Heart left ventricle (tissue), 16 donors: ENCODE measurements at places on chromosomes 12 and 14. TPM values are rescaled to one million over a fixed set of nuclear protein-coding genes. Genes with fewer than 3 reads are reported as not detected.

The EML5 gene
- 0.44 TPM for total RNA-seq

The ANO4 gene
- total RNA-seq, result not detected

GRCh38 chr12:90280564-90281058 lies 572.0 kb upstream of the ATP2B1 start:
- H3K36me3 ChIP-seq, result no peaks in the 10 kb centered on the region
- H3K27ac ChIP-seq, result no peak overlapping the region
- H3K4me3 ChIP-seq, result no peak overlapping the region
- no peaks in the 10 kb centered on the region for H3K4me1 ChIP-seq

The DEGS2 gene
- 0.48 TPM for total RNA-seq

DNA sequence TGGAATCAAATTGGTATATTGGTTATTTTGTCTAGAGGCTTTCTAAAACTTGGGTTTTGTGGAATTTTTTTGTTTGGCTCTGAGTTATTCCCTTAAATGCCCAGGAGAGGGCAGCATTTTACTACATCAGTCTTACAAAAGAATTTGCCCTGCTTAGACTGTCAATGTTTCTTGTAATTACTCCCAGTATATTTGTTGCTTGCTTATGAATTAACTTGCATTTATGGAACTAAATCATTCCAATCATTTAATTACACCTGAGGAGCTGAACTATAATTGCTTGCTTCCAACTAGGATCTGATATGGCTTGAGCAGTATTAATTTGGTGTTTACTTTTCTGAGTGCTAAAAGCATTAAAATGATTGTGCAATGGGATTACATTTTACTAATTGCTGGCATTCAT lies 48.7 kb downstream of the MIPOL1 start:
- no peak overlapping the region for H3K4me3 ChIP-seq
- H3K27me3 ChIP-seq, result no peaks in the 10 kb centered on the region

The CTSG gene
- total RNA-seq, result 1.2 TPM

The PLCZ1 gene
- not detected for total RNA-seq

GRCh38 chr14:72924337-72924736 lies 1.9 kb upstream of the DCAF4 start:
- H3K27me3 ChIP-seq, result no peaks in the 10 kb centered on the region
- H3K36me3 ChIP-seq, result no peaks in the 10 kb centered on the region
- no peak overlapping the region for H3K27ac ChIP-seq
- peaks cover 18% of the 10 kb centered on the region for H3K4me1 ChIP-seq

DNA sequence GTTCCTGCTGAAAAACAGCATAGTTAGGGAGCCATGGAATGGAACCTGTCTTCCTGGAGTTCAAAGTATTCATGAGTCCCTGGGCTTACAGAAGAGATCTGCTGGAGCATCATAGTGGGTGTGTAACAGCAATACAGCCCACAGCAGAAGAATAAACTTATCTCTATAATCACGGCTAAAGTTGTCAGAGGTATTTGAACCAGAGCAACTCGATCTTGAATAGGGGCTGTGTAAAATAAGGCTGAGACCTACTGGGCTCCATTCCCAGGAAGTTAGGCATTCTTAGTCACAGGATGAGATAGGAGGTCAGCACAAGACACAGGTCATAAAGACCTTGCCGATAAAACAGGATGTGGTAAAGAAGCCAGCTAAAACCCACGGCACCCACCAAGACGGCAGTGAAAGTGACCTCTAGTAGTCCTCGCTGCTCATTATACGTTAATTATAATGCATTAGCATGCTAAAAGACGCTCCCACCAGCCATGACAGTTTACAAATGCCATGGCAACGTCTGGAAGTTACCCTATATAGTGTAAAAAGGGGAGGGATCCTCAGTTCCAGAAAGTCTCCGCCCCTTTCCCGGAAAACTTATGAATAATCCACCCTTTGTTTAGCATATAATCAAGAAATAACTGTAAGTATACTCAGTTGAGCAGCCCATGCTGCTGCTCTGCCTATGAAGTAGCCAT lies 223.4 kb downstream of the PCNX1 start:
- no peaks in the 10 kb centered on the region for H3K36me3 ChIP-seq
- H3K4me1 ChIP-seq, result no peaks in the 10 kb centered on the region
- no peak for DNase-seq
- no peak overlapping the region for H3K27ac ChIP-seq
- H3K27me3 ChIP-seq, result no peaks in the 10 kb centered on the region
- no peak overlapping the region for H3K4me3 ChIP-seq

The CLEC7A gene
- 0.99 TPM for total RNA-seq

GRCh38 chr12:108611884-108612415 lies 14.1 kb upstream of the TMEM119 start:
- no peak overlapping the region for H3K27ac ChIP-seq
- H3K4me3 ChIP-seq, result no peak overlapping the region
- no peaks in the 10 kb centered on the region for H3K27me3 ChIP-seq

The IL23A gene
- not detected for total RNA-seq

The GNB3 gene
- 10.9 TPM for total RNA-seq

- no peaks in the 10 kb centered on the region for H3K27me3 ChIP-seq
- H3K27ac ChIP-seq, result no peak overlapping the region
- H3K36me3 ChIP-seq, result no peaks in the 10 kb centered on the region
- H3K4me3 ChIP-seq, result no peak overlapping the region
- no peak for DNase-seq
Observed at GRCh38 chr12:104524034-104524832, 67.5 kb downstream of the CHST11 start.

- H3K36me3 ChIP-seq, result no peaks in the 10 kb centered on the region
- no peaks in the 10 kb centered on the region for H3K27me3 ChIP-seq
- DNase-seq, result no peak
Observed at GRCh38 chr14:100671386-100671901, 55.2 kb upstream of the DLK1 start.

DNA sequence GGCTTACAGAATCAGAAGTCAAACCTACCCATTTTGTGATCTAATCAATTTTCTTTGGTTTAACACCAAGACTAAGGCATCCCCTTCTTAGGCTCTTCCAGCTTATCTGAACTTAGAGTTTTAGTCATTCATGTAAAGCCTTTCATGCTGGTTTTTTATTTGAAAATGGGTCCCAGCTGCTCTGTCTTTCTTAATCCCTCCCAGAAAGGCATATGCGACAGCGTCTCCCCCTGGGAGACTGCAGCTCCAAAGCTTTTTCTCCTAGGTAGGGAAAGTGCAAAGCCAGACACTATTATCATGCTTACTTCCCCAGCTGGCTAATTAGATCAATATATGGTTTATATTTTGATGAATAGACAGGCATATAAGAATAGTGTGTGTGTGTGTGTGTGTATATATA lies 96.6 kb upstream of the E2F7 start:
- no peaks in the 10 kb centered on the region for H3K27me3 ChIP-seq
- H3K27ac ChIP-seq, result no peak overlapping the region
- H3K4me1 ChIP-seq, result no peaks in the 10 kb centered on the region
- DNase-seq, result no peak
- no peak overlapping the region for H3K4me3 ChIP-seq
